ENCODE measurements at places on chromosomes 11 and 22.

DNA sequence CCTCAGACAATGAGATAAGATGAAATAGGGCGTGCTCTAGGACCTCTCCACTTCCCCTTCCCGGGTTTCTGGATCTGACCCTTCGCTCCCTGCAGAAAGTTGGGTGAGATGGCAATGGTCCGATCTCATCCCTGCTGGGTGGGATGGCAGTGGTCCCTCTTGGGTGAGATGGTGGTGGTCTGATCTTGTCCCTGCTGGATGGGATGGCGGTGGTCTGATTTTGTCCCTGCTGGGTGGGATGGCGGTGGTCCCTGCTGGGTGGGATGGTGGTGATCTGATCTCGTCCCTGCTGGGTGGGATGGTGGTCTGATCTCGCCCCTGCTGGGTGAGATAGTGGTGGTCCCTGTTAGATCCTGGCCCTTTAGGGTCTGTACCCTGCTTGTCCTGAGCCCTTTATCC, 21.3 kb downstream of the ST14 start:
- DNase-seq: no peak

GRCh38 chr11:65338676-65339075, 5.0 kb downstream of the DPF2 start:
- no peak for DNase-seq

- DNase-seq: no peak
Measured at GRCh38 chr11:19652623-19653375, 59.8 kb upstream of the NAV2 start.

- no peak for DNase-seq
Measured at GRCh38 chr22:45919504-45920286, 57.3 kb downstream of the WNT7B start.

GRCh38 chr11:132332521-132332920, 962.1 kb downstream of the NTM start:
- DNase-seq: no peak

DNA sequence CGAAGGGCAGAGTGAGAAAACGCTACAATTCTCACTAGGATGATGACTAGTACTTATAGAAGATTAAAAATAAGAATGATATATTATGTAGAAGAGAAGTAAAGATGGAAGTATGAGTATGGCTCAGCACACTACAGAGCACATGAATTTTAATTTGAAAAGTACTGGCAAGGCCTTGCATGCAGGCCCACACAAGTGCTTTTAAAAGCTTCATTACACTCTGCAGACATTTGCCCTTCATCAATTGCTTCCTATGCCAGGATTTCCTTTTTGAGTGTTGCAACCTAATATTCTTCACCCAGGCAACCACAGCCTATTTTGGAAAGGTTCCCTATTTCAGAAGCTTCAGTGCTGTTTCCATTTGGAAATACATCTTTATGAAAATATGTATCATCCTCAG, 81.1 kb downstream of the LARGE2 start:
- DNase-seq: no peak

GRCh38 chr11:6572215-6572614, 31.2 kb downstream of the RRP8 start:
- no peak for DNase-seq

DNA sequence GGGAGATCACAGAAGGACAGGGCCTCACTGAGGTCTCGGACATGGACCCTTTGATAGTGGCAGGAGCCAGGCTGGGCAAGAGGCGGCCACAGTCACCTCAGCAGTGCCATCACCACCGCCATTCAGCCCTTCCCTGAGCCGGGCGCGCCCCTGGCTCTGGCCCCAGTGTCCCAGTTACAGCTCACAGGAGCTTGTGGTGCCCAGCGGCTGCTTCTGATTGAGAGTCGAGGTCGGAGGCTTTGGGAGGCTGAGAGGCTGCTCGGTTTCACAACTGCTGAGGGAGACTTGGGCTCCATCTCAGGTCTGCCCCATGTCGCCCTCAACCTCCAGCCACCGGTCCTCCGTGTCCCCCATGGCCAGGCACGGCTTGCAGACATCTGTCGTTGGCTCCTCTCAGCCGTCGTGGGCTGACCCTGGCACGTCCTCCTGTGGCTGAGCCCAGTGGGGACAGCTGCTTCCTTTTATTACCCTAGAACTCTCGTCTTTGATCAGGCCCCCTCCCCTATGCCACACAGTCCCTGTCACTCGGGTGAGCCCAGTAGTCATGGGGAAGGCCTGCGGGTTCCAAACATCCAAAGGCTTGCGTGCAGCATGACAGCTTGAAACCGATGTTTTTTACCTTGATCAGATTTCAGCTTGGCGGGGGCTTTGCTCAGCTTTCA, 28.4 kb upstream of the PPP6R3 start:
- no peak for DNase-seq

DNA sequence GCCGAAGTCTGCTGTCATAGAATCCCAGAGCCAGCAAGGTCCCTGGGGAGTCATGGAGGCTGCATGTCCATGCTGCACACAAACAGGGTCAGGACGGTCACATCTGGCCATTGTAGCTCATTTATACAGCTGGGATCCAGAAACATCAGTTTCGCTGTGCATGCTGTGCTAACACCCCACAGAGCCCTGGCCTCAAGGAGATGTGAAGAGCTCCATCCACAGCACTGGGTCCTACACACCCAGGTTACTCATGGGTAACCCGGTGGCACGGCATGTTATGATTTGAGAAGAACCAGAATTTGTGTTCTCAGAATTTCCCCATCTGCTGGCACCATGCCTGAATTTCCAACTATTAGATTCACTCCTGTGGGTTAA, 146.3 kb upstream of the ARHGAP20 start:
- DNase-seq: no peak

DNA sequence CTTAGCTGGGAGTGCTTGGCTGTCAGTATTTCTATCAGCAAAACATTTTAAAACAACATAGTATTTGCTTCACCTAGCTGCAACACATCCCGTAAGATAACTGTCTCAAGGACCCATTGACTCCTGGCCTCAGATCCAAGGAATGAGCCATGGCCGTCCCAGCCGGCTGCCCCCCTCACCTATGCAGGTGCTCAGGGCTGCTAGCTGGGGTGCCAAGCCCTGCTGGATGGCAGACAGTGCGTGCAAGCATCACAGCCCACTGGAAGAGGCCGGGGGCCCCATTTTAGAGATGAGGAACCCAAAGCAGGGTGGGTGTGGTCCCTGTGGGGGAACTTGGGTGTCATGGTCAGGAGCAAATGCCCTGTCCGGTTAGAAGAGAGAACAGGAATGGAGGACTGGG, 8.5 kb downstream of the PSMC3 start:
- DNase-seq: no peak

DNA sequence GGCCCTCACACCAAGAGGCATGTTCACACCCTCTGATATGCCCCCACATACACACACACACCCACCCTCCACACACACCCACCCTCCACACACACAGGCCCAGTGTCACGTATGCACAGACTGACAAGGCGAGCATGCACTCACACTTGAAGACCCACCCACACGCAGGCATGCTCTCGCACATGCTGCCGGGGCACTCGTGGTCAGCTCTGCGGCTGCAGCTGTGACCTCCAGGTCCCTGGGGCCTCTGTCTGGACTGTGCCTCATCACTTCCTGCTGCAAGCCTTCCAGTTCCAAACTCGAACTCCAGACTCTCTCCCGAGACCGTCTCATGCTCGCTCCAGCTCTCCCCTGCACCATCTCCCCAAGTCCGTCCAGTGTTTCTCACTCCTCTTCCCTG, 9.5 kb downstream of the DCHS1 start:
- DNase-seq: no peak

GRCh38 chr11:130312046-130312445, 2.7 kb downstream of the ZBTB44 start:
- DNase-seq: no peak

DNA sequence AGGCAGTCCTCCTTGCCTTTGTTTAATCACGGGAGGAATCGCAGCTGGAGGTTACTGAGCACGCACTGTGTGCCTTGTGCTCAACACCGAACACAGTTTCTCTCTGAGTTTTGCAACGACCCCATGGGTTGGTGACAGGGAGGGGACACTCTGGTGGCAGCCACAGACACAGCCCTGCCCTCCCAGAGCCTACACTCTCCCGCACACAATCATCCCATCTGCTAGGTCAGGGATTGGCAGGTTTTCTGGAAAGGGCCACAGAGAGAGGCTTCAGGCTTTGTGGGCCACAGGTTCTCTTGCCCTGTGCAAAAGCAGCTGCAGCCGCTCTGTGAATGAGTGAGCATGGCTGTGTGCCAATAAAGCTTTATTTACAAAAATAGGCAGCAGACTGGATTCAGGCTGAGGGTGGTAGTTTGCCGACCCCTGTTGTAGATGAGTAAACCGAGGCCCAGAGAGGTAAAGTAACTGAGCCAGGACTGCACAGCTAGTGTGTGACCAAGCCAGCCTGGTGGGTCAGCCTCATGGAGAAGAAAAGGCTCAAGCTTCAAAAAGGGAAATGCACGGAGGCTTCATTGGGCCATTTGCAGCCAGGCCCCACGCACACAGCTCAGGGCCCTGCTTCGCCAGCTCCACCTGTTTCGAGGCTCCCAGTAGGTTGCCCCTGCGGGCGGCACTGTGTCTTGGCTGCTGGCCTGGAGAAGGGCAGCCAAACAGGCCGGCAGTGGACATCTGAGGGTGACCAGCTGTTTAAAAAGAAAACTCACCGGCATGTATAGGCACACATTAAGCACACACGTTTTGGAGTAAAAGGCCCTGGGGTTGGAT, 16.3 kb downstream of the LTO1 start:
- no peak for DNase-seq

GRCh38 chr11:74366576-74366975, 31.7 kb downstream of the PGM2L1 start:
- no peak for DNase-seq

DNA sequence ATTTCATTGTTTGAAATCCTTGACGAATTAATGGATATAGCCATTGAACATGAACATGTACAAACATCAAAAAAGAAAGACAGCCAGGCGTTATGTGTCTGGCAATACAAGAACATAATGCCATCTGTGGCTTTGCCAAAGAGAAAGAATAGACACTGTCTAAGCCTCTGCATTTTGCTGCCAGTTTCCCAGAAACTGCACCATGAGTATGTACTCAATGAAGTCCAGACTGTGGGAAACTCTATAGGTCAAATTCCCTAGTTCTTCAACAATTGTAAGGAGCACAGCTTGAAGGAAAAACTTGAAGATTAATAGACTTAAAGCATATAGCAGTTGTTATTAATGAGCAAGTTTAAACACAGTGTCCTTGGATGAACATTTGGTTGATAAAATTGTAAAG, 71.3 kb downstream of the BBOX1 start:
- DNase-seq: no peak

DNA sequence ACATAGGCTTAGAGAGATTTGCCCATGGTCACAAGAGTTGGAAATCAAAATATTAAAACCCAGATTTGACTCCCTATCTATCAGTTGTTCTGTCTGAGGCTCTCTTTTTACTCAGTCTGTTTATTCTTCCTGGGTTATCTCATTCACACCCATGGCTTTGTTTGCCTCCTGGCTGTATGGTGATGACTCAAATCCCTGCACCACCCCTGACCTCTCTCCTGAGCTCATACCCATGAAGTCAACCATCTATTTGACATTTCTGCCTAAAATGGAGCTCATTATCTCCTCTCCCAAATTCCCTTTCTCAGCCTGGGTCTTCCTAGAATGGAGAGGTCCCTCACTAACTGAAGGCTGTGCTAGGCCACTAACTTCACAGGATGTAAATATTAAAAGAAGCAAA, 27.8 kb upstream of the CCDC134 start:
- no peak for DNase-seq

GRCh38 chr22:17964643-17965042, 59.7 kb downstream of the MICAL3 start:
- no peak for DNase-seq

DNA sequence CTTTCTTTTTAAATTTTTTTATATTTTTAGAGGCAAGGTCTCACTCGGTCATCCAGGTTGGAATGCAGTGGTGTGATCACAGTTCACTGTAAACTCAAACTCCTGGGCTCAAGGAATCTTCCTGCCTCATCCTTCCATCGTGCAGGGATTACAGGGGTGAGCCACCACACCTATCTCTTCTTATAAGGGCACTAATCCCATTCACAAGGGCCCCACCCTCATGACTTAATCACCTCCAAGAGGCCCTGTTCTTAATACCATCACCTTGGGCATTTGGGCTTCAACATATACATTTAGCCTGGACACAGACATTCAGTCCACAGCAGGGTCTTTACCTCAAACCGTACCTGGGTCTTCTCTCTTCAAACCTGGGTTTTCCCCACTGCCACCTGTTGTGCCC, 4.5 kb upstream of the GTSE1 start:
- DNase-seq: no peak

DNA sequence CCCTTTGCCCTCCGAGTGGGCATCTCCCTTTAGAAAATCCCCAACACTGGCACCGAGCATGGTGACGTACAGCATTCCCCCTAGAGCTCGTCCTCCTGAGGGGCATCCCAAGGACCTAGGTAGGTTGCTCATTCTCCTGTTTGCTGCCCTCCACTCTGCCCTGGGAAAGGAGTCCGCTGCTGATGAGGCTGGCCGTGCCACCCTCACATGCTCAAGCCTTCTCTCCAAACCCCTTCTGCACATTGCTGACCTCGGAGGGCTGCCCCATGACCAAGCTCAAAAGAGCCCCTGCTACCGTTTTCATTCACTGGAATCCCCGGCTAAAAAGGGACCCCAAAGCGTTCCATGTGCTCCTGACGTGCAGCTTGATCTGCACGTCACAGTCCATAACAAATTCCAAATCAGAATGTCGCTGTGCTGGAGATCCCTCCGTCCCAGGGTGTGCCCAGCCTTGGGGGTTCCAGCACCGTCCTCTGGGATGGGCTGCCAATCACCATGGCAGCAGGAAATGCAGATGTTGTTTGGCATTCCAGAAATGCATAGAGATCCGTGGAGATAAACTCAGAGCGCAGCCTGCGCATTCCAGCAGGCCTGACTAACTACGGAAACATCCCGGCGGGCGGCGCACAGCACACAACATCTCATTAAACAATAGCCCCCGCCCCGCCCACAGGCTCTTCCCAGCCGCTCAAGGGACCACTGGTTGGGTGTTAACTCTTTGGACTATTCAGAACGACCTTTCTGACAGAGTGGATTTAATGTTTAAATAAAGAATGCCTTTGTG, 26.3 kb upstream of the GNB1L start:
- no peak for DNase-seq

GRCh38 chr11:115964091-115964490, 459.9 kb upstream of the CADM1 start:
- DNase-seq: no peak

DNA sequence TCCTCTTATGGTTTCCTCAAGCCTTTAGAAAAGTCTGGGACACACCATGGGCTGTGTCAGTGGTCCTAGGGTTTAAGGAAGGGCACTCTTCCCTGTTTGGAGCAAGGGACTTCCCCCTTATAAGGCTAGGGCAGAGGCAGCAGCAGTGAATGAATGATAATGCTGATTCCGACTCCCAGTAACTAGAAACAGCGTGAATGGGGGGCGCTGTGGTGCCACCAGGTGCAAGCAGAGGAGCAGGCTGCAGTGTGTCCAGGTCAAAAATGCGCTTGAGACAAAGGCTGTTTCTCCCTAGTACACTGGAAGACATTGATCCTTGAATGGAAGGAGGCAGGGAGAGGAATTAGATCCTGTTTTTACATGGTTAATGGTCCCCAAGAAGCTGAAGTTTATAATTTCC, 11.6 kb upstream of the RIC3 start:
- no peak for DNase-seq

GRCh38 chr11:15770798-15771414, 585.4 kb downstream of the SOX6 start:
- no peak for DNase-seq

Data from activated CD4-positive, CD25-positive, alpha-beta regulatory T cell treated with anti-CD3 and anti-CD28 coated beads, Interleukin-2, amount 50 U/mL, for 16 hours (primary cell).